Sigmoid colon (tissue), 7 donors: ENCODE measurements at places on chromosomes 13 and 19. TPM values are rescaled to one million over a fixed set of nuclear protein-coding genes. Genes with fewer than 3 reads are reported as not detected.

DNA sequence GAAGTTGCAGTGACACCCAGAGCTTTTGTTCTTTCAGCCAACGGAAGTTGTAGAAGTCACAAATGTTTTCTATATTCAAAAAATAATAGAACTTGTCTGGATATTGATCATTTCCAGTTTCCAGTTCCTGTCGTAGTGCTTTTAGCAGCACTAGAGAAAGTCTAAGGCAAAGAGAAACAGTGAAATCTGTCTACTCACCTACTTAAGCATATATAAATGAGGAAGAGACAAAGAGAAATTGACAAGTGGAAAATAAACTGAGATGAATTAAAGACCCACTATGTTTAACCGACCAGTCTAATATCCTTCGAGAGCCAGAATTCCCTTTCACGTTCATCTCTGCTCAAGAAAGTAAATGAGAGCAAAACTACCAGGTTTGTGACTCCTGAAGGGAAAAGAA lies 36.7 kb downstream of the DACH1 start:
- no peaks in the 10 kb centered on the region for H3K4me1 ChIP-seq
- no peak for DNase-seq
- no peak overlapping the region for H3K27ac ChIP-seq

GRCh38 chr19:33333151-33333550 lies 30.8 kb upstream of the CEBPA start:
- H3K27me3 ChIP-seq: no peaks in the 10 kb centered on the region
- H3K36me3 ChIP-seq: no peaks in the 10 kb centered on the region
- H3K4me3 ChIP-seq: no peak overlapping the region
- H3K27ac ChIP-seq: no peak overlapping the region

Gene MYO1F
- 10.2 TPM for total RNA-seq

Gene CEACAM20
- total RNA-seq: 0.36 TPM

DNA sequence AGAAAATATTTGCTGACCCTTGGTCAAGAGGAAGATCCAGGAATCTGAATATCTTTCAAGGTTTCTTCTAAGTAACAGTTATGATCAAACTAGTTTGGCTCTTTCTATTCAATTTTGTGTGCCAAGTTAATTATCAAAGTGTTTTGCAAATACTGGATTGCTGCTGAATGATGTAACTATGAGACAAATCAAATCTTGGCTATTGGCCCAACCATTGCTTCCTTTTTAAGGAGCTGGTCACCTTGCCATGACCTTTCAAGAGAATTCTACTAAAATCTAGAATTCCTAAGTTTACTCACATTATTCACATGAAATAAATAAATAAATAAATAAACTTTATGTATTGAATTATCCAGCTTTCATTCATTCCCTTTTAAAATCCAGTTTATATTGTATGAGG lies 371.8 kb downstream of the SLITRK6 start:
- no peaks in the 10 kb centered on the region for H3K27me3 ChIP-seq
- H3K4me1 ChIP-seq: no peaks in the 10 kb centered on the region
- no peak for DNase-seq

DNA sequence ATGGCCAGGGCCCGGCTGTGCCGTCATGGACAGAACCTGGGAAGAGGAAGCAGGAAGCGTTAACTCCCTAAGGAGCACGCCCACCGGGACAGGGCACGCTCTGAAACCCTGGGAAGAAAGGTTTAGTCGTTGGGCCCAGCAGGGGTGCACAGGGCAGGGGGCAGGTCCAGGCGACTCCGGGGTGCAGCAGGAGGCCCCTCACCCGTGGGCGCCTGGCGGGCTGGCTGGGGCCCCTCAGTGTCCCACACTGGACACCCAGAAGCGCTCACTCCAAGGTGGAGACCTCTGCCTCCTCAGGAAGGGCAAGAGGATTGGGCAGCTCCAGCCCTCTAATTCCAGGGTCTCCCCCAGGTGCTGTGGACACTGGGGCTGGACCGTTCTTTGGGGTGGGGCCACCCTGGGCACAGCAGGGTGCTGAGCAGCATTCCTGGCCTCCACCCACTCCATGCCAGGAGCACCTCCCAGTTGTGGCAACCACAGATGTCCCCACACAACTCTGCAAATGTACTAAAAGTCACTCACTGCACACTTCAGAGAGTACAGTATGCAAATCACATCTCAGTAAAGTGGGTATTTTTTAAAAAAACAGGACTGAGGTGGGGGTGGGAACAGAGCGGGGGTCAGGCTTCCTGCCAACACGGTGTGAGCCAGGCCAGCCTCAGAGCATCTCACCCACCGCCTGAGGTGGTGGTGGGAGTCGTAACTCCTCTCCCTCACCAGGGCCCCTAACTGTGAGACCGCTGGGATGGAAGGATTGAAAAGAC lies 35.2 kb downstream of the PIP5K1C start:
- DNase-seq: no peak
- H3K4me3 ChIP-seq: no peak overlapping the region
- H3K4me1 ChIP-seq: peaks cover 45% of the 10 kb centered on the region
- no peak overlapping the region for H3K27ac ChIP-seq
- H3K36me3 ChIP-seq: peaks cover 67% of the 10 kb centered on the region

DNA sequence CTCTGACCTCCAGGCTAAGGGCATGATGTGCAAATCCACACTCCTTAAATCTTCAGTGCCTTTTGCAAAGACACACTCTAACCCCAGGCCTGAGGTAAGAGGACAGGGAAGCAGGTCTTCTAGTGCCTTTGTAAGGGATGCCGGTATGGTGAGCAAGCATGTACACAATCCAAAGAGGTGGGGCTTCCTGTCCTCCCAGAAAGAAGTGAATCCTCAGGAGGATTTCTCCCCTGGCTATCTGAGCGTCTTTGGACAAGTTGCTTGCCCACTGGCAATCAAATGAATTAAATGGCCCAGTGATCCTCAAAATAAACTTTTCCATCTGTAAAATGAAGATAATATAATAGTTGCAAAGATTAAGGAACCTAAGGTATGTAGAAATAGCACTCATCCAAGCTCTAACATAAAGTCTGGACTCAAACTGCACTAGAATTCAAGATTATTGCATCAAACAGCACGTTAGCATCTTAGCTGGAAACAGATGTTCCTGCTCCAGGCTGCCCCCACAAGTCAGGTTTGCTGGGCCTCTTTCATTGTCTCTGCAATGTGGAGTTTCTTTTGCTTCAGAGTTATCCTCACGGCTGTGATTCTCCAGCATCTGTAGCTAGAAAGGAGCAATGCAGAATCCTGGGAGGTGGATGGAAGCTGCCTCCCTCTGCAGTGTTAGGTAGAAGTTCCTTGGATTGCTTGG lies 249.6 kb downstream of the TSHZ3 start:
- H3K27me3 ChIP-seq: no peaks in the 10 kb centered on the region
- no peak overlapping the region for H3K4me3 ChIP-seq
- H3K27ac ChIP-seq: no peak overlapping the region
- no peaks in the 10 kb centered on the region for H3K36me3 ChIP-seq

GRCh38 chr13:43567608-43568007 lies 219.2 kb downstream of the ENOX1 start:
- H3K4me1 ChIP-seq: peaks cover 73% of the 10 kb centered on the region
- H3K36me3 ChIP-seq: no peaks in the 10 kb centered on the region
- no peak for DNase-seq
- peak overlapping the region; percentile 52 for H3K27ac ChIP-seq
- no peak overlapping the region for H3K4me3 ChIP-seq
- no peaks in the 10 kb centered on the region for H3K27me3 ChIP-seq

DNA sequence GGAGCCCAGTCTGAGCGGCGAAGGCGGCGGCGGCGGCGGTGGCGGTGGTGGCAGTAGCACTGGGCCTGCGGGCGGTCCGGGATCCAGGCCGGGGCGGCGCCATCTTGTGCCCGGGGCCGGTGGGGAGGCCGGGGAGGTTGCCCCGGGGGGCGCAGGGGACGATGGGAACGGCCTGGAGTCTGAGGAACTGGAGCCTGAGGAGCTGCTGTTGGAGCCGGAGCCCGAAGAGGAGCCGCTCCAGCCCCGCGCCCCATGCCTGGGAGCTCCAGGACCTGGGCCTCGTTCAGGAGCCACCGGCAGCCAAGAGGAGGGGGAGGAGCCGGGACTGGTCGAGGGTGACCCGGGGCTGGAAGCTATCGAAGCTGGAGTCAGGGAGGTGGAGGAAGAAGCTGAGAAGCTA lies 11.6 kb downstream of the ZNF28 start:
- H3K36me3 ChIP-seq: peaks cover 16% of the 10 kb centered on the region
- H3K27me3 ChIP-seq: no peaks in the 10 kb centered on the region
- H3K4me3 ChIP-seq: no peak overlapping the region
- no peak for DNase-seq

Gene PSG11
- total RNA-seq: not detected

Gene OR7C1
- total RNA-seq: not detected

Gene GADD45GIP1
- 47.4 TPM for total RNA-seq

Gene FFAR1
- total RNA-seq: not detected

Gene STOML3
- total RNA-seq: not detected

GRCh38 chr13:104954210-104954609 lies 1581.3 kb downstream of the EFNB2 start:
- no peak overlapping the region for H3K27ac ChIP-seq
- no peaks in the 10 kb centered on the region for H3K27me3 ChIP-seq
- H3K4me1 ChIP-seq: no peaks in the 10 kb centered on the region
- H3K4me3 ChIP-seq: no peak overlapping the region
- H3K36me3 ChIP-seq: no peaks in the 10 kb centered on the region
- DNase-seq: no peak

Gene SYNE4
- total RNA-seq: 0.71 TPM

- DNase-seq: no peak
- H3K27me3 ChIP-seq: no peaks in the 10 kb centered on the region
- H3K36me3 ChIP-seq: no peaks in the 10 kb centered on the region
- no peaks in the 10 kb centered on the region for H3K4me1 ChIP-seq
- H3K4me3 ChIP-seq: no peak overlapping the region
These were observed 24.9 kb upstream of the MEDAG start for GRCh38 chr13:30881191-30881651.

DNA sequence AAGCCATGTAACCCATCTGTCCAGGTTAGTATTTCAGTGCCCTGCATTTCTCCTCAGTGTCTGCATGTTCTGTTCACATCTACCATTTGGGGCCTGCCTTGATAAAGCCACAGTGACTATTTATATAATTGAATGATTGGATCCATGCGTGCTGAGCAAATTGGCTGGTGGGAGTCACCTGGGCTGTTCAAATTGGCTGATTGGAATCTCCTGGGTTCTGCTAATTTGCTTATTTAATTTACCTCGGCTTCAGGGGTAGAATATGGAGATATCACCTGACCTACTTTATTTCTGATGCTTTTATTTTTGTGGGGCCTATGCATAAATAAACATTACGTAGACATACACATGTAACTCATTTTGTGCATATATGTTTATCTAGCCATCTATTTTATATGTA lies 167.7 kb downstream of the ZNF486 start:
- DNase-seq: no peak
- H3K27ac ChIP-seq: no peak overlapping the region
- H3K36me3 ChIP-seq: no peaks in the 10 kb centered on the region
- H3K4me3 ChIP-seq: no peak overlapping the region

Gene ZNF230
- 3.0 TPM for total RNA-seq

Gene ELSPBP1
- not detected for total RNA-seq

DNA sequence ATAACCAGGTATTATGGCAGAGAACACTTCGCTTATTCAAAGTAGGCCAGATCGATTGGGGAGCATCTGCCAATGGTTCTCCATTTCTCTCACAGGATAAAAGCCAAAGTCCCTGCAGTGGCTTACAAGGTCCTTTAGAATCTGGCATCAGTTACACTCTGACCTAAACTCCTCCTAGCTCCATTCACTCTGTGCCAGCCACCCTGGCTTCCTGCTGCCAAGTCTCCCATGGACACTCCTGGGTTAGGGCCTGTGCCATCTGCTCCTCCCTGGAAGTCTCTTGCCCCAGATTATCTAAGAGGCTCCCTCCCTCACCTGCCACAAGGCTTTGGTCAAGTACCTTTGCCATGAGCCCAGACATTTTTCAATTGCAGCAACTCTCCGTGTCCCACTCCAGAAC lies 649.2 kb downstream of the DACH1 start:
- H3K4me1 ChIP-seq: no peaks in the 10 kb centered on the region
- DNase-seq: no peak
- H3K27me3 ChIP-seq: no peaks in the 10 kb centered on the region
- no peak overlapping the region for H3K27ac ChIP-seq

- no peak overlapping the region for H3K4me3 ChIP-seq
- DNase-seq: no peak
- H3K4me1 ChIP-seq: no peaks in the 10 kb centered on the region
- H3K36me3 ChIP-seq: peaks cover 60% of the 10 kb centered on the region
- no peak overlapping the region for H3K27ac ChIP-seq
- no peaks in the 10 kb centered on the region for H3K27me3 ChIP-seq
These were observed 15.7 kb downstream of the ZNF175 start for GRCh38 chr19:51586799-51587198.

DNA sequence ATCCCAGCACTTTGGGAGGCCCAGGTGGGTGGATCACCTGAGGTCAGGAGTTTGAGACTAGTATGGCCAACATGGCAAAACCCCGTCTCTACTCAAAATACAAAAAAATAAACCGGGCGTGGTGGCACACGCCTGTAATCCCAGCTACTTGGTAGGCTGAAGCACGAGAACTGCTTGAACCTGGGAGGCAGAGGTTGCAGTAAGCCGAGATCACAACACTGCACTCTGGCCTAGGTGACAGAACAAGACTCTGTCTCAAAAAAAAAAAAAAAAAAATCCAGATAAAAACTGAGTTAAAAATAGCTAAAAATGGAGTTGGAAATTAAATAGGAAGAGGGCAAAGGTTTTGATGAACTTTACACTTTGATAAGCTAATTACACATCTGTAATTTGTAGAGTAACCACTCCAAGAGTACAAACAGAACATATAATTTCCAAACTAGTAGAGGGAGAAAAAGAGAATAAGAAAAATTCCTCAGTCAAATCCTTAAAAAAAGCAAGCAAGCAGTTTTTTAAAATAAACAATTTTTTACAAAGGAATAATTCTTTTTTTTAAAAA lies 10.3 kb downstream of the TGDS start:
- no peak for DNase-seq
- H3K36me3 ChIP-seq: peaks cover 5% of the 10 kb centered on the region
- H3K4me3 ChIP-seq: no peak overlapping the region

- no peak overlapping the region for H3K4me3 ChIP-seq
- H3K4me1 ChIP-seq: no peaks in the 10 kb centered on the region
- no peaks in the 10 kb centered on the region for H3K36me3 ChIP-seq
- DNase-seq: no peak
- no peak overlapping the region for H3K27ac ChIP-seq
These were observed 69.3 kb downstream of the LMO7 start for GRCh38 chr13:75705395-75705794.

Gene C19orf81
- total RNA-seq: not detected

Gene C19orf33
- 18.2 TPM for total RNA-seq

Gene ZNF135
- total RNA-seq: 6.1 TPM

Gene GSX1
- not detected for total RNA-seq

DNA sequence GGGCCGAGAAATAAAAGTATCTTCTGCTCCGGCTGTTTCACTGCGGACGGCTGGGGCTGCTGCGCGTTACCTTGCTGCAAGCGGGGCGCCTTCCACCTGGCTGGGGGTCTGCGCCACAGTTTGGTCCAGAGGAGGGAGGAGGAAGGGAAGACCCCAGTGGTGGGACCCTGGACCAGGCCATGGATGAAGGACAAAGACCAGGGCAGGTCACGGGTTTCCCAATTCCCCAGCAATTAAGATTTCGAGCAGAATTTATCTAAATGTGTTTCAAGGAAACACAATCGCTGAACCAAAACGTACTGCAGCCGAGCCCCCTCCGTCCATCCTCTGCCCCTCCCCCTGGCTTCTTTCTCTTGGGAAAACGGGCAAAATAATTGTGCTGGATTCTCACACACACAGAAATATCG lies 2.9 kb downstream of the SOX1 start:
- no peak for DNase-seq
- peaks cover 72% of the 10 kb centered on the region for H3K27me3 ChIP-seq
- peaks cover 40% of the 10 kb centered on the region for H3K4me1 ChIP-seq
- H3K4me3 ChIP-seq: no peak overlapping the region

Gene PNMA8C
- total RNA-seq: not detected
